ENCODE measurements at places on chromosomes 1 and 21. TPM values are rescaled to one million over a fixed set of nuclear protein-coding genes. Genes with fewer than 3 reads are reported as not detected.

DNA sequence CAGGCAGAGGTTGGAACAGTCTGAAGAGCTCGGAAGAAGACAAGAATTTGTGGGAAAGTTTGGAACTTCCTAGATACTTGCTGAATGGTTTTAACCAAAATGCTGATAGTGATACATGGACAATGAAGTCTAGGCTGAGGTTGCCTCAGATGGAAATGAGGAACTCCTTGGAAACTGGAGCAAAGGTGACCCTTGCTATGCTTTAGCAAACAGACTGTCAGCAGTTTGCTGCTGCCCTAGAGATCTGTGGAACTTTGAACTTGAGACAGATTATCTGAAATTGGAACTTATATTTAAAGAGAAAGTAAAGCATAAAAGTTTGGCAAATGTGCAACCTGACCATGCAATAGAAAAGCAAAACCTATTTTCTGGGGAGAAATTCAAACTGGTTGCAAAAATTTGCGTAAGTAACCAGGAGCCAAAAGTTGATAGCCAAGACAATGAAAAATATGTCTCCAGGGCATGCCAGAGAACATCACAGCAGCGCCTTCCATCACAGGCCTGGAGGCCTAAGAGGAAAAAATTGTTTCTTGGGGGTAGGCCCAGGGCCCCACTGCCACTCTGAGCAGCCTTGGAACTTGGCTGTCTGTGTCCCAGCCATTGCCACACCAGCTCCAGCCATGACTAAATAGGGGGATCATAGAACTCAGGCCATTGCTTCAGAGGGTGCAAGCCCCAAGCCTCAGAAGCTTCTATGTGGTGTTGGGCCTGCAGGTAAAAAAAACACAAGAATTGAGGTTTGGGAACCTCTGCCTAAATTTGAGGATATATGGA is 675.3 kb downstream of the LTN1 start:
- H3K4me3 ChIP-seq, result no peak overlapping the region
- no peak for DNase-seq
- no peaks in the 10 kb centered on the region for H3K36me3 ChIP-seq
- H3K4me1 ChIP-seq, result no peaks in the 10 kb centered on the region
- H3K27me3 ChIP-seq, result no peaks in the 10 kb centered on the region
- H3K27ac ChIP-seq, result no peak overlapping the region

GRCh38 chr21:26539566-26539965 is 33.5 kb downstream of the CYYR1 start:
- no peak for DNase-seq
- H3K27me3 ChIP-seq, result no peaks in the 10 kb centered on the region
- H3K27ac ChIP-seq, result no peak overlapping the region
- no peaks in the 10 kb centered on the region for H3K4me1 ChIP-seq
- no peak overlapping the region for H3K4me3 ChIP-seq

- peaks cover 13% of the 10 kb centered on the region for H3K4me1 ChIP-seq
- no peak overlapping the region for H3K4me3 ChIP-seq
- DNase-seq, result no peak
- no peak overlapping the region for H3K27ac ChIP-seq
- peaks cover 16% of the 10 kb centered on the region for H3K36me3 ChIP-seq
Observed at GRCh38 chr1:92901699-92902405, 59.4 kb downstream of the DIPK1A start.

DNA sequence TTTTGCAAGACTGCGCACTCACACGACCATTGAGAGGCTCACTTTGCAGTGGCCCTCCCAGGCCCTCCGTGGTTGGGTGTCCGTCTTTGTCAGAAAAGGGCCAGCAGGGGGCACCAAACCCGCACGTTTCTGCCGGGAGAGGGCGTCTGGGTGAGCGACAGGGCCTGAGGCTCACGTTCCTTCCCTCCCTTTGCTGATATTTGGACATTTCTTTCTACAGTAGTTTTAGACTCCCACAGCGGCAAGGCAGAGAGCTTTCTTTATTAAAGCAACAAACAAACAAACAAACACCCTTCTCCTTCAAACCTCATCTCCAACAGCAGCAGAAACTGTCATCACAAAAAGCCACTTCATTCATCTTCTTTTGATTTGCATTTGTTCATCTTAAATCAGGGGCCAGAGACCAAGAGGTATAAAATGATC is 79.2 kb upstream of the WDR26 start:
- no peaks in the 10 kb centered on the region for H3K27me3 ChIP-seq
- peak; percentile 77 for DNase-seq
- peaks cover 7% of the 10 kb centered on the region for H3K4me1 ChIP-seq
- no peak overlapping the region for H3K27ac ChIP-seq
- no peak overlapping the region for H3K4me3 ChIP-seq

DNA sequence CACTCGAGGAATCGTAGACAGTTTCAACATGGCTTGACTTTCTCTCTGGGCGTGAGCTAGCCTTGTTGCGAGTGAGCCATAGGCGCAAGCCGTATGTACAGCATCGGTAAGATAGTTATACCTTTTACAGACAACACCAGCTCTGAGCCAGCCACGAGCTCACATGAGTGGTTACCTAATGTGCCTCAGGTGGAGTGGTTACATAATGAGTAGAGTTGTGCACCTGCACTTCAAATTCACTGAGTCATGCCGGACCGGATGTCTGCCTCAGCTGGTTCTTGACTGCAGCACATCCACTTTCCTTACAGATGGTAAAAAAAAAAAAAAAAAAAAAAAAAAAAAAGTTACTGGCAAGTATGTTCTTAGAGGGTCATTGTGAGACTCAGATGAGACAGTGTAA is 360.4 kb upstream of the NR5A2 start:
- H3K27me3 ChIP-seq, result peaks cover 15% of the 10 kb centered on the region
- H3K27ac ChIP-seq, result no peak overlapping the region
- H3K36me3 ChIP-seq, result no peaks in the 10 kb centered on the region
- no peak for DNase-seq
- H3K4me3 ChIP-seq, result no peak overlapping the region
- H3K4me1 ChIP-seq, result no peaks in the 10 kb centered on the region

DNA sequence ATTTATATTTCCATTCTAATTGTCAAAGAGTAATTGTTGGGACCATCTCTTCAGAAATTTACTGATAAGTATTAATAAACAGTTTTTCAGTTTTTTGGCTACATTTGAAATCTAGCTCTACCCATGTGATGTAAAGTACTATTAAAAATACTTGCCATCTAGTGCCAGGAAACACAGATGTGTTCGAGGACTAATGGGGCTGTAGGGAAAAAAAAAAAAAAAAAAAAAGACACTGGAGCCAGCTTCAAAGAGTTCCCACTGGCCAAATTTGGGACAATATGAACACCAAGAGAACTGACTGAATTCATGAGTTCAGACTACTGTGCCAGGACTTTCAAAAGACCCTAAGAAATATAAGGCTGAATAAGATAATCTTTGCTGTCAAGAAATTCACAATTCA is 65.2 kb upstream of the GFI1 start:
- H3K4me1 ChIP-seq, result peaks cover 7% of the 10 kb centered on the region
- H3K27ac ChIP-seq, result no peak overlapping the region
- H3K27me3 ChIP-seq, result no peaks in the 10 kb centered on the region
- DNase-seq, result no peak
- H3K36me3 ChIP-seq, result peaks cover 8% of the 10 kb centered on the region

GRCh38 chr1:9996624-9997582 is at the start of gene RBP7:
TSS of gene RBP7 (plus strand) at chr1:9997228. CDS start at chr1:9997259, 31 bp downstream.
- H3K36me3 ChIP-seq, result no peaks in the 10 kb centered on the region
- H3K27ac ChIP-seq, result no peak within 1 kb of the TSS
- H3K4me1 ChIP-seq, result peaks cover 5% of the 10 kb centered on the region
- H3K27me3 ChIP-seq, result peaks cover 35% of the 10 kb centered on the region
- peak within 1 kb of the TSS; percentile 72 for H3K4me3 ChIP-seq

DNA sequence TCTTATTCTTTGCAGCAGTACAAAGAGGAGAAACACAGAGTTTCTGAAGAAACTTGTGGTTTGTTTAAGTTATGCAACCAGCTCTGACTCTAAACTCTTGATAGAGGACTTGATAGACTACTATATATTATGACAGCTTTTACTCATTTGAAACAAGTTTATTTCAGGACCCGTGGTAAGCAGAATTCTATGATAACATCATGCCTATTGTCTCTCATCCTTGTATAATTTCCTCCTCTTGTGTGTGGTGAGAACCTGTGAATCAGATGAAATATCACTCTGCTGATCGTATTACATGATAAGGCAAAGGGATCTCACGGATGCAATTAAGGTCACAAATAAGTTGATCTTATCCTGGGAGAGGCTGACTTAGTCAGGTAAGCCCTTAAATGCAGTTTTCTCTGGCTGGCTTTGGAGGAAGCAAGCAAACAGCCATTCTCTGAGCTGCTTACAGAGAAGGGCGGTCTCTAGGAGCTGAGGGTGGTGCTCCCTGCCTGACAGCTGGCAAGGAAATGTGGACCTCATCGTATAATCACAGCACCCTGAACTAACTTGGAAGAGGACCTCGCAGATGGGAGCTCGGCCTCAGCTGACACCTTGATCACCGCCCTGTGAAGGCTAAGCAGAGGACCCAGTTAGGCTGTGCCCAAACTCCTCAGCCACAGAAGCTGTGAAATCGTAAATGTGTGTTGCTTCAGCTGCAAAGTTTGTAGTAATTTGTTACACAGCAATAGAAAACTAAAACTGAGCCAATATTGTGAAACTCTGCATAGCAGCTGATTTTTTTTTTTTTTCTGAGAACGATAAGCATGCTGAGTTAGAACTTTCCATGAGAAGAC is 151.1 kb upstream of the DPT start:
- no peak overlapping the region for H3K4me3 ChIP-seq
- no peak for DNase-seq
- H3K27ac ChIP-seq, result no peak overlapping the region
- H3K4me1 ChIP-seq, result no peaks in the 10 kb centered on the region
- H3K36me3 ChIP-seq, result no peaks in the 10 kb centered on the region
- H3K27me3 ChIP-seq, result peaks cover 2% of the 10 kb centered on the region

- DNase-seq, result no peak
- peaks cover 8% of the 10 kb centered on the region for H3K4me1 ChIP-seq
- H3K27ac ChIP-seq, result no peak overlapping the region
- no peak overlapping the region for H3K4me3 ChIP-seq
- H3K36me3 ChIP-seq, result no peaks in the 10 kb centered on the region
- H3K27me3 ChIP-seq, result no peaks in the 10 kb centered on the region
Observed at GRCh38 chr1:8822373-8823294, 5.2 kb upstream of the RERE start.

DNA sequence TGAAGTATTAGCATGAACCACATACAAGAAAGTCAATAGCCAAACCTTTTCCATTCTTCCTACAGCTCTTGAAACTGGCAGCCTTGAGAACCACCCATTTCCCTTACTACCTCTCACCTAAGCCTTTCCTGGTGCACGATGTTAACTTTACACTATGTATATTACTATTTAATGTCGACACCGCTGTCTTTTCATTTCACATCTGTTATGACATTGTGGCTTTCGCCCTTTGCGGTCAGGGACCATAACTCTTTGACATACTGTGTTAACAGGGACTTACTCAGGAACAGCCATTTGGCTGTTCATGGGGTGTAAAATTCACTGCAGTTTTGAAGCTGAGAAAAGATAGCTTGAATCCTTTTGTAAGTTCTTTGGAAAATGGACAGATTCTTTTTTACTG is 21.1 kb upstream of the GPR88 start:
- peak overlapping the region; percentile 81 for H3K27ac ChIP-seq
- H3K4me1 ChIP-seq, result peaks cover 10% of the 10 kb centered on the region
- H3K4me3 ChIP-seq, result no peak overlapping the region
- H3K27me3 ChIP-seq, result no peaks in the 10 kb centered on the region

DNA sequence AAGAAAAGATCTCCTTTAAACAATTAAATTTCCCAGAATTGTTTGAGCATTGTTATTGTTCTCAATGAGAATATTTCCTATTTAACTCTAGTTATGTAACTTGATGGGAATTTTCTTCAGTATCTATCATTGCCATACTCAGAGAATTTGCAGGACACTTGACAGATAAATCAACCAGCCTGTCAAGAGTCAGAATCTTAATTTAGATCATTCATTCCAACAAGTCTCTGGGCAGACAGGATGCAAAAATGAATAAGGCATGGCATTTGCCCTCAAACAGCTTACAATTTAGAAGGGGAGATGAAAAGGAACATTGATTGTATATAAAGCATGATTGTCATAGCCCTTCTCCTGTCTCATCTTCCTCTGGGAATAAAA is 7.3 kb upstream of the DISC1 start:
- no peak overlapping the region for H3K4me3 ChIP-seq
- H3K27ac ChIP-seq, result no peak overlapping the region
- DNase-seq, result no peak

DNA sequence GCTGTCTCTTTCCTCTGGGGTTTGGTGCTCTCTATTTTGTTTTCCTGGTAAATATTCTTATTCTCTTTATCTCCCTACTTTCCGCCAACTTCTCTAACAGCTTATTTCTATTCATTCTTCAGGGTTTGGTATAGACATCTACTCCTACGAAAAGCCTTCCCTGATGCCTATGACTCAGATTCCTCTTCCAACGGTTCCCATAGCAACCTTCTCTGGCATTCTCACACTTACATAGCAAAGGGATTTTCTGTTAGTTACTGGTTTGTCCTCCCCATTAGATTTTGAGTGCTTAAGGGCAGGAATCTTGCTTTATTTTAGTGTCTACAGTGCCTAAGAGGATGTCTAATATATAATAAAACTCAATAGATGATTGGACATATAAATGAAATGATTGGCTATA is 407.6 kb upstream of the DEPDC1 start:
- no peaks in the 10 kb centered on the region for H3K36me3 ChIP-seq
- H3K4me1 ChIP-seq, result no peaks in the 10 kb centered on the region
- H3K27ac ChIP-seq, result no peak overlapping the region
- no peak overlapping the region for H3K4me3 ChIP-seq
- H3K27me3 ChIP-seq, result no peaks in the 10 kb centered on the region
- no peak for DNase-seq

- H3K4me1 ChIP-seq, result no peaks in the 10 kb centered on the region
- H3K27me3 ChIP-seq, result no peaks in the 10 kb centered on the region
- DNase-seq, result no peak
- no peak overlapping the region for H3K4me3 ChIP-seq
Observed at GRCh38 chr21:16644685-16645084, 868.2 kb upstream of the CXADR start.

DNA sequence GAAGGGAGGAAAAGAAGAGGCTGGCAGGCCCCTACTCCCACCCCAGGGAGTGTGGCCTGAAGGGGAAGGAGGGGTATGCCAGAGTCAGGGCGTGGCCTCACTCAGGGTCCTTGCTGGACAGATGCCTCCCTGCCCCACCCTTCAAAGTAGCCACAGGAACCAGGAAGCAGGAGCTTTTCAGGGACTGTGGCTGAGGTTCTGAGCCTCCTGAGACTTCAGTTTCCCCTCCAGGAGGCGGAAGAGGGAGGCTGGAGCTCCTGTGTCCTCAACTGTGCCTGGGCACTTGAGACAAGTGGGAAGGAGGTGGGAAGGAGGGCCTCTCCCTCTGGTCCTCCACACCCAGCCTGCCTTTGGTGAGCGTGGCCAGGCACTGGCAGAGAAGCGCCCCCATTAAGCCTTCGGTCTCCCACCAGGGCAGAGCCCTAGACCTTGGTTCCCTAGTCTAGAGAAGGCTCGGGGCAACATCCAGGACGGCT is 5.3 kb downstream of the CELSR2 start:
- no peak for DNase-seq
- no peak overlapping the region for H3K4me3 ChIP-seq
- no peak overlapping the region for H3K27ac ChIP-seq
- H3K4me1 ChIP-seq, result peaks cover 5% of the 10 kb centered on the region
- H3K36me3 ChIP-seq, result no peaks in the 10 kb centered on the region

Gene RHD
- total RNA-seq, result not detected

Gene MATN1
- total RNA-seq, result 0.31 TPM

Gene C1orf167
- not detected for total RNA-seq

Gene CHIA
- total RNA-seq, result not detected
